ENCODE measurements at places on chromosomes 3 and 15.

DNA sequence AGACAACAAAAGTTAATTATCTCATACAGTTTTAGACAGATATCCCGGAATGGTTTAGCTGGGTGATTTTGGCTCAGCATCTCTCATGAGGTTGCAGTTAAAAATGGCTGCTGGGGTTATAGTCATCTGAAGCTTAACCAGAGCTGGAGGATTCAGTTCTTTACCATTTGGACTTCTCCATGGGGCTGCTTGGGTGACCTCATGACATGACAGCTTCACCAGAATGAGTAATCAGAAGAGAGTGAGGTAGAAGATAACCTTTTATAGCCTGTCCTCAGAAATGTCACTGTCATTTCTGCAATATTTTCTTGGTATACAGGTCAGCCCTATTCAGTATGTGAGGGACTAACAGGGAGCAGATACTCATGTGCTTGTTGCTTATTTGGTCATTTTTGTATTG, 30.9 kb downstream of the TFG start:
- no peak for DNase-seq

- no peak for DNase-seq
These were observed 1.8 kb upstream of the RTP3 start for GRCh38 chr3:46495901-46496456.

DNA sequence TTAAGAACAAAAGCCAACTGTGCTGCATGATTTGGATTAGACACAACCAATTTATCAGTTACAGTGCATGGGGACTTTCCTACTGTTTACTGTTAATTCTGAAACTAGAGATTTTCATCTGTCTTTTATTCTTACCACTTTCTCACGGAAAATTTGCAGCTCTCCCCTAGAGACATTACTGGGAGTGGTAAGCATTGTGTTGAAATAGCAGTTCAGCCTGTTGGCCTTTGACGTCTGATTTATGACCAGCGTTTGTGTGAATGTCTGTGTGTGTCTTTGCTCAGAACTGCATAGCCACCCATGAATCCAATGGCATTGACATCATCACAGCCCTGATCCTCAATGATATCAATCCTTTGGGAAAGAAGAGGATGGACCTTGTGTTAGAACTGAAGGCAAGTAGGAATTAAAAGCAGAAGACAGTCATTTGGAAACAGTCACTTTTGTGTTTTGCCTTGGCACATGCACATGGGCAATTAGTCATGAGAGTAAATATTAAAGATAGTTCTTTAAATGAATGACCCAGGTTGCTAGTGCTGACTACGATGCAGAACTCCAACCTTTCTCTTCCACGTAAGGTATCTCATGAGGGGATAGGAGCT, 202.2 kb upstream of the BHLHE40 start:
- DNase-seq = no peak

DNA sequence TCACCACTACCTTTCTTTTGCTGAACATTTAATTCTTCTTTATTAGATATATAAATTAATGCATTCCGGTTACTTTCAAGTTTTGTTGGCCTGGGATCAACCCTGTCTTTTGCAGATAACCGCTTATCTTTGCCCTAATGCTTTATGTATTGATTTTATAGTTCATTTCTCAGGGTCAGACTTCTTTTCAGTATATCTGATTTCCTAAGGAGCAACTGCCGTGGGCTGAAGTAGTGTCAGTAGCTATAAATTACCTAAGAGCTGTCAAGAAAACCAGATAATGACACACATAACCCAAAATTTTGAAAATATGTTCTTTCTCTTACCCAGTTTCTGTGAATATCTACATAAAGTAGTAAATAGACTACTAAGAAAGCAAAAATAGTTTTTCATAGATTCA, 38.0 kb downstream of the COL6A5 start:
- no peak for DNase-seq

- DNase-seq = no peak
These were observed 108.0 kb downstream of the CMSS1 start for GRCh38 chr3:99925584-99926230.

GRCh38 chr3:127997961-127998360, 54.3 kb upstream of the SEC61A1 start:
- no peak for DNase-seq

DNA sequence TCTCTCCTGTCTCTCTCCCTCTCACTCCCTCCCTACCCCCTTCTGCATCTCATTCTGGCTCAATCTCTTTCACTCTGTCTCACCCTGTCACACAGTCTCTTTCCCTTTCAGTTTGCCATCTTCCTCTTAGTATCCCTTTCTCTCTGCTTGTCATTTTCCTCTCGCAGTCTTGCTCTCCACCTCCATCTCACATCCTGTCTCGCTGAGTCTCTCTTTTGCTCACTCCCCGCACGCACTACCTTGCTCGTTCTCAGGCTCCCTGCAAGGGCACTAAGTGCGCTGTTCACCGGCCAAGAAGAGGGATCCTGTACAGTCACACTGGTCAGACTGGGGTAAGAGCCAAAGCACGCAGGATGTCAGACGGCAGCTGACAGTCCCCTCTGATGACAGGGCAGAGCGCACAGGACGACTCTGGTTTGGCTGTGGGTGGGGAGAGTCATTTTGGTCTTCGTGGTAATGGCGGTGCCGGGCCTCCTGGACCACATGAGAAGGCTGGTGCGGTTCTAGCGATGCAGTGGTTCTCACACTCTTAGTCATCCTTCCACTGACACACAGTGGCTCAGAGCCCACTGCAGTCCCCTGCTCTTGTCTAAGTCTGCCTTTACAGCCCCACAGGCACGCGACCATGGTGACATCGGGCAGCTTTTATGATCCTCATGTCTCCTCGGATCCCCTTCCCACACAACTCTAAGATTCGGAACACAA, 356.8 kb downstream of the FOXP1 start:
- DNase-seq = peak; percentile 27

DNA sequence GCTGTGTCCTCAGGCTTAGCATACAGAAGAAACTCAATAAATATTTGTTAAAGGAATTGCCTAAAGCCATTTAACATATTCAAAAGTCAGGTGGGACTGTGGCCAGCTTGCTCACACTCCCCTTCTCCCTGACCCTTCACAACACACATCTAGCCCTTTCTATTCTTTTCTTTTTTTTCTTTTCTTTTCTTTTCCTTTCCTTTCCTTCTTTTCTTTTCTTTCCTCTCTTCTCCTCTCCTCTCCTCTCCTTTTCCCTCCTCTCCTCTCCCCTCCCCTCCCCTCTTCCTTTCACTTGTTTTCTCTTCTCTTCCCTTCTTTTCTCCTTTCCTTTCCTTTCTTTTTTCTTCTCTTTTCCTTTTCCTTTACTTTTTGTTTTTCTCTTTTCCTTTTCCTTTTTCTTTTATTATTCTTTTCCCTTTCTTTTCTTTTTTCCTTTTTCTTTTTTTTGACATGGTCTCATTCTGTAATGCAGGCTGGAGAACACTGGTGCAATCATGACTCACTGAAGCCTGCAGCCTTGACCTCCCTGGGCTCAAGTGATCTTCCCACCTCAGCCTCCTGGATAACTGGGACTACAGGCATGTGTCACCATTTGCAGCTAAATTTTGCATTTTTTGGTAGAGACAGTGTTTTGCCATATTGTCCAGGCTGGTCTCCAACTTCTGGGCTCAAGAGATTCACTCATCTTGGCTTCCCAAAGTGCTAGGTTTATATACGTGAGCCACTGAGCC, 377.8 kb downstream of the GRM7 start:
- no peak for DNase-seq

DNA sequence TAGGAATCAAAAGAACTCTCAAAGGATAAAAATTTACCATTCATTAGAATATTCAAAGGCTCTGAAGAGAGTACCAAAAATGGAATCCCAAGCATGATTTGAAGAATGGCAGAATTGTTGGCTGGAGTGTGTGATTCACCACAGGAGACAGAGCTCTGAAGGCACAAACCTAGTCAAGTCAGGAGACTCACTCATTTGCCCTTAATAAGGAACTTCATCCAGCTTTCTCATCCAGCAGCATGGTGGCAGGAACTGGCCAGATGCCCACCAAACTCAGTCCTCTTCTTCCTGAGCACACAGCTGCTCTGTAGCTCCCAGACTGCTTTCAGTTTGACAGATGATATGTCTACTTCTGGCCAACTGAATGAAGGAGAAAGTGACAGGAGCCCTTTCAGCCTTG, 16.5 kb upstream of the HEG1 start:
- no peak for DNase-seq

DNA sequence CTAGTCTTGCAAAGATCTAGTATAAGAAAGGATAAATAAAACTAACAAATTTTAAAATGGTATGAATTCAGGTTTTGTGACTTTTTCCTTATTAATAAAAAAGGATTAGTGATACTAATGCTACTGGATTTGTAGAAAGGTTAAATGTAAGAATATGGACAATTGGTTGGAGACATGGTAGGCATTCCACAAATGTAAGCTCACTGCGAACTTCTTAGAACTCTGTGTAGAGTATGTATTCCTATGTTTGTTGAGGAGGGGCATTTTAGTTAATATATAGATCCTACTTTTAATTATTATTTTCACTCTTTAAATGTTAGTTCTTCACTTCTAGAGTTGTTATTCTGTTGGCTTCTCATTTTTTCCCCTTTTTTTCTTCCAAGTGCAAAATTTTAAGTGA, 414.3 kb downstream of the RBMS3 start:
- DNase-seq = no peak

DNA sequence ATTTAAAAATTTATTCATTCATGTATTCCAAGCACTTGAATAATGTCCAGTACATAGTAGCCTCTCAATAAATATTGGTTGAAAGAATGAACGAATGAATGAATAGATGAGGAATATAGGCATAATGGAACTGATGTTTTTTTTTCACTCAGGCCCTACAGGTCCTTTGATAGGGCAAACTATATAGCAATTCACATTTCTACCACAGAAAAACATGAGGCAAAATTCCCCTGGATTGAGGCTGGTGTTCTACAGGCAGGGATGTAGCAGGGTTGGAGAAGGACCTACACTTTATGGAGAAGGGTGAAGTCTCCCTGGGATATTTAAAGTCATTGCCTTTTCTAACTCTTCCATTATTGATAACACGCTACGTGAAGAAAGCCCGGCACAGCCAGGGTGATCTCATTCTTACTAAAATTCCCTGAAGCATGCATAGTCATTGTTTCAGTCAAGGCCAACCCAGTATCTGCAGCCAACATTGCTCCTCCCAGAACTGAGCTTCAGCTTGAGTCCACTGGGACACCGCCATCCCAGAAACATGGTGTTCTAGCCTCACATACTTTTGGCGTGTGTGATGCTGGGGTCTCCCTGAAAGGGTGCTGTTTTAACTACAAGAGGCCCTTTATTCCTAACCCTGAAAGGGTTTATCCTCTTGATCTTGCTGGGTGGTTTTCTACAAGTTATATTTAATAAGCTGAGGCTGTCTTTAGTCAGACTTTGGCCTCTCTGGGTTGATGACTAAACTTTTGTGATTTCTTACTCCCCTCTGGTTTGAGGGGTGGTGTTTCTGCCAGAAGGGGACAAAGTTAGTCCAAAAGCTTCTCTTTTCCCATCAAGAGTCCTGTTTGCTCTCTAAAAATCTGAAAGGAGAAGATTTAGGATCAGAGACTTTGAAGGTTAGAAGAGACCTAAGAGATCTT, 25.9 kb upstream of the FBN1 start:
- no peak for DNase-seq

DNA sequence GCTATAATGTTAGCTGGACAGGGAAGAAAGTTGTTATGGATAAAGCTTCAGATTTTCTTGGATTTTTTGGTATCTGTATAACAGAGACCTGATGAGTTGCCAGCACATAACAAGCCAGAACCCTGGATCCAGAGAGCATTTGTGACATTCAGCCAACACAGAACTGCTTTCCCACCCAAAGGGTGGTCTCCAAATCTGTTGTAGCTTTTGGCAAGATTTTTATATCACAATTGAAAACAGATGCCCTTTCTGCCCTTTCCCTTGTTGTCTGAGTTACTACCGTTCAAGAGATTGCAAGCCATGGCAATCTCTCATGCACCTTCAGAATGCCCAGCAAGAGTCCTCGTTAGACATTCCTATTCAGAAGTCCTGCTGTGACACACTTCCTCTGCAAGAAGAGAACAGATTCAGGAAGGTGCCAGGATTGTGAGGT, 107.6 kb upstream of the FGF7 start:
- no peak for DNase-seq

DNA sequence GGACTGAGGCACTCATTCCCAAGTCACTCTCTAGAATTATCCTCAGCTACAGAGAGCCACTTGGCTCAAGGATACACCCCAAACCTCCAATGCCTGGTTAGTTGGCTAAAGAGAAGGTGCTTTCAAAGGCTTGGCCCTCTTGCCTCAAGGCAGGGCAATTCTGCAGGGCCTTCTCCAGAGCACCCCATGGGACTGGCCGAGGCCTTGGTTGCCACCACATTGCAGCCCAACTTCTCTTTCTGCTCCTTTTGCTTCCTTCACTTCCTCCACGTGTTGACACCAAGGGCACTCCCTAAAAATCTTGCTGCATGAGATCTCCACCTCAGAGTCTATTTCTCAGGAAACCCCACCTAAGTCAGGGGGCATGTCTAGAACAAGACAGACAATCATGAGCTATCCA, 36.7 kb downstream of the MEGF11 start:
- no peak for DNase-seq

DNA sequence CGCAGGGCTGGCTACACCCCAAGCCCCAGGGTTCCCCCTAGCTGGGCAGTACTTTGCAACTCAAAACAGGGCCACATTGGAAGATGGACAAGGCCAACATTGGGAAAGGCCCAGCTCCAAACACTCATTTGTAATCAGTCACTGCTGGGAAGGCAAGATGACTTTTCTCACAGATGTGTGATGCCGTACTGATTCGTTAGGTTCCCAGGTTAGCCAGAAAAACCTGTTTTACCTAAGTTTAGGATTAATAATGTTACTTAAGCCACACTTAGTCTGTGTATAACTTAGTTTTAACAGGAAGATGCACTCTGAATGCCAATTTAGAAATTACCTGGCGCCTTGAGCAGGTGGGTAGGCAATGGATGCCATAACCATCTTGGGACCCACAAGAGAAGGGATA, 71.0 kb downstream of the ITGB5 start:
- DNase-seq = no peak

DNA sequence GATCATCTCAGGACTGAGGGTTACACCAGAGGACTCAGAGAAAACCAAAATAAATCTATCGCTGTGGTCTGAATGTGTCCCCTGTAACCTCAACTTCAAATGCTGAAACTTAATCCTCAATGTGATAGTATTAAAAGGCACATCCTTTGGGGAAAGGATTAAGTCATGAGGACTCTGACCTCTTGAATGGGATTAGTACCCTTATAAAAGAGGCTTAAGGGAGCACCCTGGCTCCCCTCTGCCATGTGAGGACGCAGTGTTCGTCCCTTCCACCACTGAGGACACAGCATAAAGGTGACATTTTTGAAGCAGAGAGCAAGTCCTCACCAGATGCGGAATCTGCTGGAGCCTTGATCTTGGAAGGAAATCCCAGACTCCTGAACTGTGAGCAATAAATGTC, 39.5 kb downstream of the SRPRB start:
- DNase-seq = no peak

DNA sequence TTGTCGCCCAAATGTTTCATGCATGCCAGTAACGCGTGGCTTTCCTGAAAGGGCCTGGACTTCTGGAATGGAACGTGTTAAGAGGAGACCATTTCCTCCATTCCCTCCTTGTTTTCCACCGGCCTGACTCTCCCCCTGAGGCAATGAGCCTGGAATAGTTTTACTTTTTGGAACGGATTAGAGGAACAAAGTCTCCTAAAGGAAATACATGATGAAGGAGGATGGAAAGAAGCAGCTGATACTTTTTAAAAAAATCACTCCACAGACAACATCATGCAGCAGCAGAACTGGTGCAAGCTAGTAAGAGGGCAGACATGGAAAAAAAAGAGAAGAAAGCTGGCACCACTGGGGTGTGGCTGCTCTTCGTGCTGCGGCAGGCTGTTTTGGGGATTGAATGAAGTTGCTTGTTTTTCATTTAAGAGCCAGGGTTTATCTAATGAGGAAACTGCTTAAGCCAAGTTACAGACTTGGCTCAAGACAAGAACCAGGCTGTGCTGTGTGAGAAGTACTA, 3.6 kb upstream of the KBTBD12 start:
- DNase-seq = no peak

Measured in Jurkat, Clone E6-1 (cell line).